Left ventricle myocardium inferior (tissue), 1 donor: ENCODE measurements at places on chromosomes 13 and 19.

DNA sequence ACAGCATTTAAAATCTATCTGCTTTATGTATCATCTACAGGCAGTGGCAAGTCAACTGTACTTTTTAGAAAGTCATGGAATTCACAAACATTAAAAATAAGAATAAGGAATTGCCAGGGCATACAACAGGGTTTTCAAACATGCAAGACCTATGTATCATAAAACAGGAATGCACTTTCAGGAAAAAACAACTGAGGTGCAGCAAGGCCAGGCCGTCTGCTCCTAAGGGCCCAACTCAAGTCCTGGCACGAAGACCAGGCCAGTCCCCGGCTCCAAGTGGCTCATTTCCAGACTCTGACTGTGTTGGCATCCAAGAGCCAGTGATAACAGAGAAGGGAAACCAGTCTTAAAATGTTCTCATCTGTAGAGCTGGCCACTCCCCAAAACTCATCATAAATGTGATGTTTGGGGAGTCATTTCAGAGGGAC lies 7.1 kb downstream of the RFX2 start:
- DNase-seq, result peak; percentile 72

DNA sequence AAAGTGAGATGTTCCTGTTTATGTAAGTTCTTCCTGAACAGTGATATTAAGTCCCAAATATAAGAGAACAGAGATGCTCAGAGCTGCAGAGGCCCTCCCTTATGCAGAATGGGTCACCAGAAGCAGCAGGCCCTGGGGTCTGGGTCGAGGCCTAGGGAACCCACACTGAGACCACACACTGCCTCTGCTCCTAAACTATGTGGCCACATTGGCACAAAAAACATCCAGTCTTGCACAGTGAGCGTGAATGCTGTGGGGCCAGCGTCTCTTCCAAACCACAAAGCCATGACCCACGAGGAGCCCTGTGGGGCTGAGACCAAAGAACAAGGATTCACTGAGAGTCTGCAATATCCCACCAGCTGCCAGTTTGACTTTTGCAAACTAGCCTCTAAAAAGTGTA lies 23.6 kb downstream of the PROZ start:
- DNase-seq, result no peak

DNA sequence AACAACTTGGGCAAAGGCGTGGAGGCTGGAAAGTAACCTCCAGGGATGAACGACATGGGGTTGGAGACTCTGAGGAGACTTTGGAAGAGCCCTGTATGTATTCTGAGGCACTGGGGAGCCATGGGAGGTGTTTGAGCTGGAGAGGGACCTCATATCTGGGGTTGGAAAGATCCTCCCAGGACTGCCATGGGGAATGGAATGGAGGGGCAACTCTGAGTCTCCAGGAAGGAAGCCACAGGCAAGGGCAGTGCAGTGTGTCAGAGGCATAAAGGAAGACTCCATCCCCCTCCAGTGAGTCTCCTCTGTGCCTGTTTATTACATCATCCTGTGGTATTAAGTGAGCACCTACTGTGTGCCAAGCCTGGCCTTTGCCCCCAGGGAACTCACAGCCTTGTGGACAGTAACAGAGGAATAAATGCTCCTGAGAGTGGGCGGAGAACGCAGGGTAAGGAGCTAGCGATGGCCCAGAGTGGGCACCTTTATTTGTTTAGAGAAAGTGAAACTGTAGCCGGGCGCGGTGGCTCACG lies 7.7 kb downstream of the PEAK3 start:
- no peak for DNase-seq

DNA sequence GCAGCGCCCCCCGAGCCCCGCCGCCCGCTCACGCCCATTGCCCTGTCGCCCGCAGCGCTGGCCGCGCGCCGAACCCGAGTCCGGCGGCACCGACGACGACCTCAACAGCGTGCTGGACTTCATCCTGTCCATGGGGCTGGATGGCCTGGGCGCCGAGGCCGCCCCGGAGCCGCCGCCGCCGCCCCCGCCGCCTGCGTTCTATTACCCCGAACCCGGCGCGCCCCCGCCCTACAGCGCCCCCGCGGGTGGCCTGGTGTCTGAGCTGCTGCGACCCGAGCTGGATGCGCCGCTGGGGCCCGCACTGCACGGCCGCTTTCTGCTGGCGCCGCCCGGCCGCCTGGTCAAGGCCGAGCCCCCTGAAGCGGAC lies 518 bp downstream of the KLF2 start:
- peak; percentile 59 for DNase-seq

- no peak for DNase-seq
Measured at GRCh38 chr19:17560205-17560595, 4.8 kb downstream of the COLGALT1 start.

GRCh38 chr13:71325556-71325955 lies 541.4 kb downstream of the DACH1 start:
- DNase-seq, result no peak

GRCh38 chr19:55223291-55224037 lies 5.1 kb downstream of the TMEM86B start:
- DNase-seq, result no peak

DNA sequence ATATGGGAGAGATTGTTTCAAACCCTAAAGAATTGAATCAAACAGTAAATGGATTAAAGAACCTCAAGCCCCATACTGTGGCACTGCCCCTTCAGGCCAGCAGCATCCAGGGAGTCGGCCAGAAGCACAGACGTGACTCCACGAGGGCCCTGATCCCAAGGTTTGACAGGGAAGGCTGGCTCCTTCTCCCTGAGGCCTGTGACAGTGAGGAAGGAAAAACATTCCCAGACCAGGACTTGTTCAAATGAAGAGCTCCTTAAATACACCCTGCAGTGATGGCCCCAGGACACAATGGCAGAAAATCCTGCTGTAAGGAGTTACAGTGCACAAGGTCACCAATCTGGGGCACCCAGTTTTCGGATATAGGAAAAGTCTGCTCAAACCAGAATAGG lies 91.0 kb downstream of the COL4A1 start:
- DNase-seq, result no peak

DNA sequence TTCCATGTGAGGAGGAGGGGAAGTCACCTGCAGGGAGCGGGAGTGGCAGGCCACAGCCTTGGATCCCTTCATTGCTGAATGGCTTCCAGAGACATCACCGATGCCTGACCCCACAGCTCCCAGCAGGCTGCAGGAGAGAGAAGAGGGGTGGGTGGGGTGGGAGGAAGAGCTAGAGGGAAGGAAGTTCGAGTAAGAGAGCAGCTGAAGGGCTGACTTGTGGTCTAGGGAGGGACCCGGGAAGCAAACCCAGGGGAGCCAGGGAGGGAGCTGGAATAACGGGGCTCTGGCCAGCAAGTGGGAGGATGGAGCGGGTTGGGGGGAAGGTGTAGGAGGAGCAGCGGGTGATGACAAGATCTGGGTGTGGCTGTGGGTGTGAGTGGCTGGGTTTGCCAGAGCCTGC lies 229.8 kb upstream of the MAB21L1 start:
- DNase-seq, result no peak

- DNase-seq, result no peak
Measured at GRCh38 chr13:40137400-40137799, 481.9 kb downstream of the COG6 start.

DNA sequence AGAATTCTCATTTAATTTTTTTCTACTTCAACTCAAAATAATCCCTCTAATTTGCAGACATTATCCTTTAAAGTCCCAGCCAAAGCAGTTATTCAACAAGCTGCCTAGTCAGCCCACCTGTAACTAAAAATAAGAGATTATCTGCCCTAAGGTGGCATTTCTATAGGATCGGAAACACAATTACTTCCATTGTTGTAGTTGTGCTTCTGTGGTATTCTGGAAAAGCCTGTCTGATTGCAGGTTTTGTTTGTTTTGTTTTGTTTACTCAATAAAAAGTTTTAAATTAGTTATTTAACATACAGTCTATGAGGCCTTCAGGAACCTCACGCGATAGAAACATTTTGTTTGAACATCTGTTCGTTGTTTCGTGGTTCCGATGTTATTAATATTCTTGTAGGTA lies 101.0 kb downstream of the ZIC5 start:
- no peak for DNase-seq

DNA sequence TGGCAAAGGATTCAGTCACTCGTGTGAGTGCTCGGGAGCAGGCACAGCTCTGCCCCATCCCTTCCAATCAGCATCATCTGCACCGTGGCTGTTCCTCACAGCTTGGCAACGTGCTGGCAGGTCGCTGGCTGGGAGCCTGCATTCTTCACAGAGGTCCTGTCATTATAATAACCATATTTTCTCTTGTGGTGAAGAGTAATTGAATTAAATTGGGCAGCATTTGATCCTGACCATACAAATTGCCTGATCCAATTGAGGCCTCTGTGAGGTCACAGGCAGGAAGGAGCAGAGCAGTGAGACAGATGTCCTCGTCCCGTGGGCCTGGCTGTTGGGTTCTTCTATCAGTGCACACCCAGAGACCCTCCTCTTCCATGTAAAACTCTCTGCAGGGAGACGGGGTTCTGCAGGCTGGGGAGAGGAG lies 407.8 kb downstream of the COG6 start:
- peak; percentile 17 for DNase-seq

DNA sequence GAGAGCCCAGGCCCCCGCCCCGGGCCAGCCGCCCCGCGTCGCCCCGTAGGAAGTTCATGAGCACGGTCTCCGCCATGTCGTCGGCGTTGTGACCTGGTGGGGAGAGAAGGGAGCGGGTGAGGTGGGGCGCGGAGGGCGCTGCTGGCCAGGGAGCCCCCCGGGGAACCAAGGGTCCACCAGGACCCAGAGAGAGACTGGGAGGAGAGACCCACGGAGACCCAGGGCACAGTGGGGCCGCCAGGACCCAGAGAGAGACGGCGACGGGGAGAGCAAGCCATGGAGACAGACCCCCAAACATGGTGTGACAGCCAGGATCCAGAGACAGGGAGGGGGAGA lies 9.2 kb downstream of the CTU1 start:
- DNase-seq, result no peak

- no peak for DNase-seq
Measured at GRCh38 chr13:95035311-95036109, 265.7 kb downstream of the ABCC4 start.

GRCh38 chr13:49248622-49249002 lies 887 bp downstream of the CDADC1 start:
- no peak for DNase-seq

DNA sequence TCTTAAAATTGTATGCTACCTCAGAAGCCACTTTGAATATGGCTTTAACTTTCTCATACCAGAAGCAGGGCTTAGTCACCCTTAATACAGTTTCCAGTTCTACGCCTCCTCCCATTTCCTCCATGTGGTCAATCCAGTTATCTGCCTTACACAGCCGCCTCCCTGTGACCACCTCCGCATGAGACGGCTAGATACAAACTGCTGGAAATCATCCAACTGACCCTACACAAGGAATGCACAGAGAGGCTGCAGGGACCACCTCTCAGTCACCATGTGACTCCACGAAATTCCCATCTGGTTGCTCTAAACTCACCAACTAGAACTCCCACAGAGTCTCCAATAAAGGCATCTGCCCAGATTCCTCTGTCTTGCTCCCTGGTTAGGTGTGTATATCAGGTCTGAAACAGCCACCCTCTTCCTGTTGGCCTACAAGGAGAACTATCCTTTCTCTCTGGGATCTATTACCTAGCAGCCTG lies 6.8 kb downstream of the ZNF564 start:
- DNase-seq, result no peak
